ENCODE measurements at places on chromosomes 12 and 14.
A peak's percentile ranks its signal among the peaks of the same experiment; 100 is the strongest.

GRCh38 chr12:69341328-69341727 is 6.9 kb upstream of the LYZ start:
- DNase-seq: no peak

DNA sequence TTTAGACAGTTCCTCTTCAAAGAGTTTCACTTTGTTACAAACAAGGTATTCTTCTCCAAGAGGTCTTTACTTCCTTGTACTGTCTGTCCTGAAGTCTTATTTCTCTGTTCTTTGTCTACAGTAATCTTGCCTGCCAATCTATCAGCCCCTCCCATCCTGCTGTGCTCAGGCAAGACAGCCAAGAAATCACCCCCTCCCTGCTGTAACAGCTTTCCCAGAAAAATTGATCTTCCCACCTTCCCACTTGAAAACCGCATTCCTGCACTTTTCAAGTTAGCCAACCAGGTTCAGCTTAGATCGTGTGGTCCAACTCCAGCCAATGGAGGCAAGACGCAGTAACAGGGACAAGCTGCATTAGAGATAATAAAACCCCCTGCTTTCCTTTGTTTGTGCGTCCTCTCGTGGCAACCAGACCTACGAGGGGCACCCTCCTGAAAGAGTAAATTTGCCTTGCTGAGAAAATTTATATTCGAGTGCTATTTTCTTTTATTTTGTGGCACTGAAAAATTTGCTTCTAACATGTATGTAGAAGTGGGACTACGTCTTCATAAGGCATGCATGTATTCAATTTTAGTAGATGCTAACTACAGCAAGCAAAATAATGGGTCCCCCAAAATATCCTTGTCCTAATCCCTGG is 46.5 kb upstream of the ESR2 start:
- DNase-seq: no peak

DNA sequence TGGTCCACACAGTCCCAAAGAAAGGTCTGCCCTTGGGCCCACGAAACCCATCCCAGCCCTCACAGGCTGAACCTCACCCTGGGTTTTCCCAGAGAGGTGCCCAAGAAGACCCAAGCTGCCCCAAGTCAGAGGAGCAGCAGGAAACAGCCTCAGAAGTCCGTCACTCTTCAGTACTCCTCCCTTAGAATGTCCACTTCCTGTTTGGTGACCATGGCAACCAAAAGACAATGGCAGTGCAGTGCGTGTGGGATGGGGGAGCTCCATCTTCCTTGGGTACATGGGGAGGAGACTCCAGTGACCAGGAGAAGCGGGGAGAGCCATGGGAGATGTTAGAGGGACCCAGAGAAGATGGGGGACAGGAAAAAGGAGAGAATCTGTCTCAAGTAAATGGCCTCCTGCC is 11.3 kb downstream of the SELPLG start:
- no peak for DNase-seq

DNA sequence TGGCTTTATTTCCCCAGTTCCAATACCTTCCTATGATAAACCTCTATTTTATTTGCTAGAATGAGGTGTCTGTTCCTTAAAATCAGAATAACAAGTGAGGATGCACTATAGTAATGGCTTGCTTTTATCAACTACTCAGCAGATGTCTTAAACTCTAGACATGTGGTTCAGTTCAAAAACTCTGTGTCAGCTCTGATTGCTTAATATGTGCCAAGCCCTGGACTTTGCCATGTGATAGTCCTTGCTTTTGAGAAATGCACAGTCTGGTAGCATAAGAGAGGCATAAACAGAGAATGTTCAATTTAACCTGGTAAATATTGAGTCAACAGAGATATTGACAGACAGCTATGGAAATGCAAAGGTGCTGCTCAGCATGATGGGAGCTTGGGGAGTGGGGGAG is 254.8 kb downstream of the PDZRN4 start:
- DNase-seq: no peak

- DNase-seq: no peak
These were observed 307.7 kb downstream of the CCDC91 start for GRCh38 chr12:28497889-28498411.

DNA sequence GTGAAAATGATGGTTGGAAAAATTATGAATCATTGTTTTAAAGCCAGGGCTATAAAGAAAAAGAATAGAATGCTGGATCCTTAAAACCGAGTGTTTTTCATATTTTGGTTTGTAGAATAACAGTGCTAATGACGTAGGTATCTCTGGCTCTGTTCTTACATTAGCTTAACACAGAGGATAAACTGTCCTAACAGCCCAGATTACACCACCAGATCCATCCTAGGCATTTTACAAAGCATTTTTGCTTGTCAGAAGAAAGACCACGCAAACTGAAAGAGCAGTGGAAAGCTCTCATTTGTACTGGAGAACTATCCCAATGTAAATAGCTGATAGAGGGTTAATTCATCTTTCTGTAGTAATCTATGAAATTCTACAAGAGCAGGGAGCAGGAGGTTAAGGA is 13.6 kb downstream of the IFT81 start:
- no peak for DNase-seq

- no peak for DNase-seq
These were observed 25.9 kb downstream of the DYRK2 start for GRCh38 chr12:67674417-67674816.

GRCh38 chr12:54175200-54175963 is 13.4 kb downstream of the SMUG1 start:
- DNase-seq: no peak

DNA sequence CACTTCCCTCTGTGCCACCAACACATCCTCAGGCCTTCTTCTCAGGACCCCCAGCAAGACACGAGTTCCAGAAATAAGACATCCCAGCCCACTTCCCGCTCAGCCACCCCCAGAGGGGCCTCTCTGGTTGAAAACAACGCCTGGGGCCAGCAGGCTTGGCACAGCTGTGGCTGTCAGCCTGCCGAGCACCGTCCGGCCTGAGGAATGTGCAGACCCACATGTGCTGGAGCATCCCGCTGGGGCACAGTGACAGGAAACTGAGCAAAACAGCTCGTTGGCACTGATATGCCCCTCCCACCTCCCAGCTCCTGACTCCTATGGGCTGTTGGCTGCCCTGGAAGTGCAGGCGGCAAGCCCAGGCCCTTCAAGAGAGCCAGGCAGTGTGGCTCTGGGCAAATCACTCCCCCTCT is 1.4 kb downstream of the SYNE3 start:
- peak; percentile 79 for DNase-seq

- no peak for DNase-seq
These were observed 24.0 kb downstream of the SLC35E3 start for GRCh38 chr12:68769941-68770340.

DNA sequence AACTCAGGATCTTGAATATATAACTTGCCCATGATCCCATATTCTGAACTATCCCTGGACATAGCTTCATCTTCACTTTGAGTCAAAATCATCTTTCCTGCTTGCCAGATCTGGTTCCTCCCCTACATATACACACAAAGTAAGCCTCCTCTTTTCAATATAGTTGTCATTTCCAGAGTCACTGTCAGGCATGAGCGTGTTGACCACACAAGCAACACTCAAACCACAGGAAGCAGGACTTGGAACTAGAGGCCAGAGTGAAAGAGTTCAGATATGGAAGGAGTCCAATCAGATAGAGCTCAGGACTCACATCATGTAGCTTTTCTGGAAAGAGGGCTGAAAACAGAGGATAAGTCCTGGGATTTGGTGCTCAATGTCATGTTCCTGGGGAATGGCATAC is 1140.6 kb downstream of the BCL11B start:
- no peak for DNase-seq

- no peak for DNase-seq
These were observed 176.0 kb downstream of the TMEM121 start for GRCh38 chr14:105702275-105702817.

DNA sequence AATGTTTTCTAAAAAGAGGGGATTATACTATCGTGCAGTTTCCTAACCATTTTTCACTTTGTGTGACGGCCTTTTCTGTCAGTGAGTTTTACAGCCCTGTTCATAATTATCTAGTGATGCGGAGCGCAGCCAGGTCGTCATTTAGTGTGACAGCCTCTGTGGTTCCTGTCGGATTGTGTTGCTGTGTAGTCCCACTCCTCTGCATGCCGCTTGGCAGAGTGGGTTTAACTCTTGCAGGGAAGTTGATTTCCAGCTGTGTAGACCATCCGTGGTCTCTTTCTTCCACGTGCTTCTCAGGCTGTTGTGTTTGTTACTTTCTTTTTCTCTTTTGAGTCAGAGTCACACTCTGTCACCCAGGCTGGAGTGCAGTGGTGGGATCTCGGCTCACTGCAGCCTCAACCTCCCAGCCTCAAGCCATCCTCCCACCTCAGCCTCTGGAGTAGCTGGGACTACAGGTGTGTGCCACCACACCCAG is 8.6 kb downstream of the RAN start:
- DNase-seq: no peak

- DNase-seq: no peak
These were observed 84.7 kb upstream of the FERMT2 start for GRCh38 chr14:53035336-53036210.

DNA sequence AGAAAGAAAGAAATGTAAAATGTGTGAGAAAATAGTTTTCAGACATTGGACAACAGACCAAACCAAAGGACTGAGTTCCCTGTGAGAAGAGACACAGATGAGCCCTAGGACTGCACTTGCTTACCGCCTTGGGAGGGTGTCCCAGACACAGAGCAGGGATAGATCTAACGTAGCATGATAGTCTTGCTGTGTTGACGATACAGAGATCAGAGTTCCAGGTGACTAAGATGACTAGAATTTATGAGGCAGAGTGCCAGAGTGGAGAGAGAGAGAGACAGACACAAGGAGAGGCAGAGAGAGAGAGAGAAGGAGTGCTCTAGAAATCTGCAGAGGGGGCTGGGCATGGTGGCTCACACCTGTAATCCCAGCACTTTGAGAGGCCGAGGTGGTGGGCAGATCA is 148.2 kb upstream of the LMNTD1 start:
- DNase-seq: no peak

DNA sequence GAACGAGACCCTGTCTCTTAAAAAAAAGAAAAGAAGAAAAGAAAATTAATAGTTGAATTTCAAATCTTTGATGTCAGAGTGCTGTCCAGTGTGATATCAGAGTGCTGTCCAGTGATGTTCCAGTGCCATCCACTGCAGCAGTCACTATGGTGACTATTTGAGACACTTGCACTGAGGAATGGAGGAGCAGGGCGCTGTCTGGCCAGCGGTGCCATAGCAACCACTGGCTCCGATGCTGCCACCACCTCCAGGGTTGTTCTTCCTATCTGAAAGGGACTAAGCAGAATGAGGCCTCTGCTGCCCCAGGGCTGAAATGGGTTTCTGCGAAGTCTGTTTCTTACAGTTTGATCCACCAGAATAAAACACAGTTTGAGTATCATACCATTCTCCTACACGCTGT is 272.9 kb downstream of the NUAK1 start:
- no peak for DNase-seq

DNA sequence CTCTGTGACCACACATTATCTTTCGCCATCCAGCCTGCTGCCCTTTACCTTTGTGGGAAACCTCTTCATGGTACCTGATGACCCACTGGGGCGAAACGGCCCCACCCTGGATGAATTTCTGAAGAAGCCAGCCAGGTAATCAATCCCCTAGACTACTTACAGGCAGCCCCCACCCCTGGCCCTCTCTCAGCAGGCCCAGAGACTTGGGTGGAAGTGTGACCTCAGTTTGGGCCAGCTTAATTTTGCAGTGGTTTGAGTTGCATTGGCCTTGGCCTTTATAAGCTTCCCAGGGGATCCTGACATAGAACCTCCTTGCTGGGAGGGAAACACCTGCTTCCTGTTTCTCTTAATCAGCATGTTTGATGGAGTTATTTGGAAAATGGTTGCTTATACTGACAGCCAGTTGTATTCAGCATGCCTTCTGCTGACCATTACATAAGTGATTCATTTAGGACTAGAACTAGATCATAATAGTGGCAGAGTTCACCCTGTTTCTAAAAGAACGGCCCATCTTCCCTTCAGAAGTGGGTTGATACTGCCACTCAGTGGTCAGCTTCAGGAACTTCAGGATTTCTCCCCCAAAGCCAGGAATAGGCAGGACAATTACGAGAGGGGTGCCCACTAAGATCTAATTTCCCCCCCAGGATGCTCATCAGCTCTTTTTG is 6.1 kb downstream of the SDR39U1 start:
- DNase-seq: no peak

- no peak for DNase-seq
These were observed 165.4 kb upstream of the TMEM260 start for GRCh38 chr14:56414236-56414635.

GRCh38 chr12:97797473-97797872 is 334.9 kb downstream of the RMST start:
- DNase-seq: no peak

- DNase-seq: peak; percentile 82
These were observed 221.9 kb downstream of the PELI2 start for GRCh38 chr14:56339855-56340701.

- no peak for DNase-seq
These were observed 120.2 kb upstream of the DNM1L start for GRCh38 chr12:32558903-32559302.

- DNase-seq: no peak
These were observed 36.1 kb downstream of the CFL2 start for GRCh38 chr14:34678306-34678705.

DNA sequence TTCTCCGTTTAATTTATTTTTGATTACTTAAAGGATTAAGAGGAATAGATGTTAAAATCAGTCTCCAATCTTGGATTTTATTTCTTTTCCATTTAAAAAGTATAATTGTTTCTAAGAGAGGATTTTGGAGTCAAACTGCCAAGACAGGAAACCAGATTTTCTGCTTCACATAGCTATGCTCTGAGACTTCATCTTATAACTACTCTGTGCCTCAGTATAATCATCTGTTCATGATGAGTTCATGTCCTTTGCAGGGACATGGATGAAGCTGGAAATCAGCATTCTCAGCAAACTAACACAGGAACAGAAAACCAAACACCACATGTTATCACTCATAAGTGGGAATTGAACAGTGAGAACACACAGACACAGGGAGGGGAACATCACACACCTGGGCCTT is 9.0 kb upstream of the TAS2R31 start:
- DNase-seq: no peak

DNA sequence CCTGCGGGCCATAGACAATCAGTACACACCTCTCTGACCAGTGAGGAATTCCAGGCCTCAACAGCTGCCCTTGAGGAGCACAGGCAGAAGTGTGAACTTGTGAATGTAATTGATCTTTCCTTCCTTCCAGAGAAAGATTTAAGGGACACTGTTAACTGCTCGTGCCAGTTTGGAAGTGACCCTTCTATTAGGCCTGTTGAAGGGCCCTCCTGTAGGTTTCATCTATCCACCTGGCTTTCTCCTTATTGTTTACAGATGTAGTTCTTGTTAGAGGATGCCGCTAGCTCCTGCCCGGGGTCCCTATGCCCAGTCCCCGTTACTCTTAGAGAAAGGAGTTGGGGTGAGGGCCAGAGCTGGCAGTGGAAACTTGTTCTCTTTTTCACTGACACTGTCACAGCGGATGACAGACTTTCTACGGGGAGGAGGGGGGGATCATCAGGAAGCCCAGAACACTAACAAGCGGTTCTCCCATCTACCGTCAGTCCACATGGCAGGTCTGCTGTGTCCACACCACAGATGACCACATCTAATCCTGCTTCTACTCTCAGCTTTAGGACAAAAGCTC is 42.6 kb downstream of the SH2B3 start:
- peak; percentile 67 for DNase-seq

GRCh38 chr12:7161811-7162210 is 27.7 kb upstream of the PEX5 start:
- no peak for DNase-seq

- no peak for DNase-seq
These were observed 4.3 kb downstream of the NAP1L1 start for GRCh38 chr12:76080017-76080728.
